ENCODE measurements at places on chromosomes 12 and 14.
A peak's percentile ranks its signal among the peaks of the same experiment; 100 is the strongest.

- no peak for DNase-seq
Measured at GRCh38 chr12:30134229-30134628, 350.5 kb upstream of the TMTC1 start.

- DNase-seq: no peak
Measured at GRCh38 chr12:111361073-111361716, 7.7 kb downstream of the PHETA1 start.

DNA sequence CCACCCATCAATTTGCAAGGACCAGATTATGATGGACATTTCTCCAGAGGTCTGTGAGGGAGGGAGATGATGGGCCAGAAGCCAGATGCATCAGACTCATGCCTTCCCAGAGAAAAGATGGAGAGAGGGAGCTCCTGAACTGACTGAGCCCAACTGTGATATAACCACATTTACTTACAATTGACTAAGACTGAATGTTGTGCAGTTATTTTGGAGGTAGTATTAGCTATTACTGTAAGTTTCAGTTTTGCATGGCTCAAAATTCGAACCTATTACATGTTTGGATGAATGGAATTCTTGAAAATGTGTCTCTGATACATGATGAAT is 211.1 kb upstream of the SFSWAP start:
- no peak for DNase-seq

- peak; percentile 24 for DNase-seq
Measured at GRCh38 chr14:30656190-30656632, 34.1 kb downstream of the SCFD1 start.

DNA sequence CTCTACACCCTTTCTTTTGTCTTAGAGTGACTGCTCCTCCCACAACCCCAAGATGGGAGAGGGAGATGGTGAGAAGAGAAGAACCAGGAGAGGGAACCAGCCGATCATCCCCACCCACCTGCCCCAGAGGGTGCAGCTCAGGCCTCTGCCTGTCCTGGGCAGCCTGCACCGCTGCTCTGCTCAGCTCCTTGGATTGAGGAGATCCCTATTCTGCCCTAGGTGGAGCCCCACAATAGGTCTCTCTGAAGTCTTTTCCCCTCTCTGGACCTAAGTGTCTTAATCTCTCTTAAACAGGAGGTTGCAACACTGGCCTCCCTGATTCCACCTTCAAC is 2.2 kb downstream of the ANKRD33 start:
- DNase-seq: no peak

GRCh38 chr12:121748571-121749265 is 36.2 kb downstream of the TMEM120B start:
- DNase-seq: peak; percentile 54

DNA sequence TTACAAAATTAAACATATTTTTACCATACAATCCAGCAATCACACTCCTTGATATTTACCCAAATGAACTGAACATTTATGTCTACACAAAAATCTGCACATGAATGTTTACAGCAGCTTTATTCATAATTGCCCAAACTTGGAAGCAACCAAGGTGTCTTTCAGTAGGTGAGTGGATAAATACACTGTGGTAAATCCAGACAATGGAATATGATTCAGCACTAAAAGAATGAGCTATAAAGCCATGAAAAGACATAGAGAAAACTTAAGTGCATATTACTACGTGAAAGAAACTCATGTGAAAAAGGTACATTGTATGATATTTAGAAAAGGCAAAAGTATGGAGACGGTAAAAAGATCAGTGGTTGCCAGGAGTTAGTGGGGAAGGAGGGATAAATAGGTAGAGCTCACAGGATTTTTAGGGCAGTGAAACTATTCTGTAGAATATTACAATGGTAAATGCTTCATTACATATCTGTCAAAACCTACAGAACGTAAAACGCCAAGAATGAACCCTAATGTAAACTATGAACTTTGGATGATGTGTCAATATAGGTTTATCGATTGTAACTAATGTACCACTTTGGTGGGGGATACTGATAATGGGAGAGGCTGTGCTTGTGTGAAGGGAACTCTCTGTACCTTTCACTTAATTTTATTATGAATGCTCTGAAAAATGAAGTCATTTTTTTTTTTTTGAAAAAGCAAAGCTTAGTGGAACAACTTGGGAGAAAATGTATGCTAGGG is 295.7 kb downstream of the CEP128 start:
- DNase-seq: no peak

DNA sequence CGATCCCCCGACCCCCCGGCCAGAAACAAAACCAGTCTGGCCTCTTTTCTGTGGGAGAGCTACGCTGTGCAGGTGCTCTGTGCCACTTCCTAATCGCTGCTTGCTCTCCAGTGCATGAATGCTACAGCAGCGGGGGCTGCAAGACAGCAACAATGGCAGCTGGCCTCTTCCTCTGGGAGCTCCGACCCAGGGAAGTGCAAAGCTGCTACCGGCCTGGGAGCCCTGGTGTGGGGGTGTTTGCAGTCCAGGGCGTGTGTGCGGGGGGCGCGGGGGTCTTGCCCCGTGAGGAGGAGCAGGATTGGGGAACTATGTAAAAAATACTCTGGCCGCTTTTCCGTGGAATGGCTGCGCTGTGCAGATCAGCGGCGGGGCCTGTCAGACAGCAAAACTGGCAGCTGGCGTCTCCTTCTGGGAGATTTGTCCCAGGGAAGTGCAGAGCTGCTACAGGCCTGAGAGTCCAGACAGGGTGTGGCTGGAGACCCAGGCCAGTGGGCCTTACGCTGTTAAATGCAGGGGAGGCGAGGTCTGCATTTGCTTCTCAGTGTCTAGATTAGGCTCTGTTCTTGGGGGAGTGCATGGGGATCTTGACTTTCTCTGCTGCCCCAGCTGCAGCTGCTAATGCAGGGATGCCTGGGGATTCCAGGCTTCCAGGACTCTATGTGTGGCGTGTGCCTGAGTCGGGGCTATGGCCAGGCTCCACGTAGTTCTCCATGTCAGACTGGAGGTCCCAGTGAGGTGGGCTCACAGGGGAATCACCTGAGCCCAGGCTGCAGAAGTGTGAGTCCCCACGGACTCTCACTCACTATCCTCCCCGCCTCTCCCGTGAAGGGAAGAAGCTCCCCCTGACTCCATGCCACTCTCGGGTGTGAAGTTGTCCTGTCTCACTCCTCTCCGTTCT is 344.5 kb downstream of the AEBP2 start:
- DNase-seq: no peak

DNA sequence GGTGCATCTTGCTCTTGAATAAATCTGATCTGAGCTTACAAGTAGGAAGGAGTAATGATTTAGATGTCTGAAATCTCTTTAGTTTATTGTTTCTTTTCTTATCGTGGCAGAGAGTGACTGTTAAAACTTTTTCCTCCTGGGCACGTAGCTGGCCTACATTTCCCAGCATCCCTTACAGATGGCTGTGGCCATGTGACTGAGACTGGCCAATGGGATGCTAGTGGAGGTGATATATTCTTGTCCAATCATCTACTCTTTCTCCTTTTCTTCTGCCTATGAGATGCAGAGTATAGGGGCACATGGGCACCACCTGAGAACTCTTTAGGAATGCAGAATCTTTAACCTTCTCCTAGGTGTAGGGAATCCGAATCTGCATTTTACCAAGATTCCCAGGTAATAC is 237.3 kb downstream of the RGS6 start:
- DNase-seq: no peak

GRCh38 chr12:103455020-103455763 is 40.6 kb downstream of the C12orf42 start:
- DNase-seq: no peak

DNA sequence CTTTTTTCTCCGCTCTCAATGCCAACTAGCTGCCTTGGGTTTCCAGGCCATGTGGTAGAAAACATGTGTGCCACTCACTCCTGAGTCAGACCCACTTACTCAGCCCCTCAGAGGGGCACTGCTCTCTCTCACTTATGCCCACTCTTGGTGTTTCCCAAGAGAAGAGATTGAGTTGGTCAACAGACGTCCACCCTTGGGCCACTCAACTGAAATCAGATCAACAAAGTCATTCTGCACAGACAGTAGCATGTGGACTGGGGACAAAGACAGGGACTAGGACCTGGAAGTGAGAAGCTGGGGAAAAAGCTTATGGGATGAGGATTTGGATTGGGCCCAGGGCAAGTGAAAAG is 161.2 kb downstream of the EFCAB11 start:
- DNase-seq: no peak

- no peak for DNase-seq
Measured at GRCh38 chr12:127981875-127982274, 285.1 kb upstream of the TMEM132C start.

GRCh38 chr12:79275631-79276030 is 411.1 kb downstream of the SYT1 start:
- no peak for DNase-seq

All from head of caudate nucleus (tissue), 42 donors.